Activated CD4-positive, alpha-beta T cell treated with anti-CD3 and anti-CD28 coated beads, Interleukin-2, amount 10 ng/mL, durations not matched to agents 7 days and 5 days (primary cell): ENCODE measurements at places on chromosomes 4 and X.

- no peak for DNase-seq
Measured at GRCh38 chr4:40990236-40990898, 224.0 kb downstream of the APBB2 start.

DNA sequence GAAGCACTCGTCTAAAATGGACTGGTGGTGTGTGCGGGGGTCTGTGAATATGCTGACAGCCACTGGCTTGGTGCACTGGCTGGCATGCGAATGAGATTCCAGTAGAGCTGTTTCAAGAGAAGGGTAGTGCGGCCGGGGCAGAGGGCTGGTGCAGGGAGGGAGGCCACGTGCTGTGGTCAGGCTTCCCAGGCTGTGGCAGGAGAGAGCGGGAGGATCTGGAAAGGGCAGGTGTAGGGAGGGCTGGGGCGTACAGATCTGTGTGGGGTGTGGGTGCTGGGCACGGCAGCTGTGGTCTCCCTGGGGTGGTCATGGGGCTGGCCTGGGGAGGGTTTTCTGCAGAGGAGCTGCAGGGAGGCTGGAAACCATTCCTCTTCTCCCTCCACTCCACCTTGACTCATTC, 30.2 kb downstream of the SORCS2 start:
- no peak for DNase-seq

GRCh38 chrX:20515841-20516461, 249.2 kb upstream of the RPS6KA3 start:
- peak; percentile 26 for DNase-seq

GRCh38 chrX:133333154-133333750, 82.0 kb downstream of the GPC4 start:
- no peak for DNase-seq

DNA sequence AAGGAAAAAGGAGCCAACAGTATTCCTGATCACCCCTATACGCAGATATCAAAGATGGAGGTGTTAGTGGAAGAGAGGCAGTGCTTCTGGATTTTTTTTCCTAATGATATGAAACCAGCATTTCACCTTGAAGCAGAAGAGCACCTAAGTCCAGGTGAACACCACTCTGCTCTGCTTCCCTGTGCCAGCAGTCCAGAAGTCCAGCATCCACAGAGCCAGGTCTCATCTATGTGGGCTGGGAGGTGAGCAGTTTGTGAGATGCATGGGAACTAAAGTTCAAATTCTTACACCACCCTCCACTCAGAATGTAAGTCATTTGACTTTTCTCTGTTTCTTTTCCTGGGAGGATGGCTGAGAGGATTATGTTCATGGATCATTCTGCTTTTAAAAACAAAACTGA, 202.6 kb downstream of the RELL1 start:
- no peak for DNase-seq

DNA sequence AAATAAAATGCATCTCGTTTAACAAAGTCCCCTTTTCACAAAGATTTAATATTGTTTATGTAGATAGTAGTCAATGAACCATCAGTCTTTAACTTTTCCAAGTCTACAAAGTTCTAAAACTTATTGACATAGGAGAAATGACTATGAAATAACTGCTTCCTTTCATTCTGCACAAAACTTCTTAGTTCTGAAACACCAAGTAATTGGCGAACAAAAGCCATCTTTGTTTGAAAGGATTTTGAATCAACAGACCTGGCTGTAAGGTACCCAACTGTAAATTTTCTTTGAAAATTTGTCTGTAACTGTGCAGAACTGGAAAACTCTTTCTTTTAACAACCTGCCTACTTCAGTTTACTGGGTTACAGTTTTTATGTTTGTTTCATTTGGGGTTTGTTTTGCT, 25.9 kb downstream of the LEF1 start:
- DNase-seq: no peak

DNA sequence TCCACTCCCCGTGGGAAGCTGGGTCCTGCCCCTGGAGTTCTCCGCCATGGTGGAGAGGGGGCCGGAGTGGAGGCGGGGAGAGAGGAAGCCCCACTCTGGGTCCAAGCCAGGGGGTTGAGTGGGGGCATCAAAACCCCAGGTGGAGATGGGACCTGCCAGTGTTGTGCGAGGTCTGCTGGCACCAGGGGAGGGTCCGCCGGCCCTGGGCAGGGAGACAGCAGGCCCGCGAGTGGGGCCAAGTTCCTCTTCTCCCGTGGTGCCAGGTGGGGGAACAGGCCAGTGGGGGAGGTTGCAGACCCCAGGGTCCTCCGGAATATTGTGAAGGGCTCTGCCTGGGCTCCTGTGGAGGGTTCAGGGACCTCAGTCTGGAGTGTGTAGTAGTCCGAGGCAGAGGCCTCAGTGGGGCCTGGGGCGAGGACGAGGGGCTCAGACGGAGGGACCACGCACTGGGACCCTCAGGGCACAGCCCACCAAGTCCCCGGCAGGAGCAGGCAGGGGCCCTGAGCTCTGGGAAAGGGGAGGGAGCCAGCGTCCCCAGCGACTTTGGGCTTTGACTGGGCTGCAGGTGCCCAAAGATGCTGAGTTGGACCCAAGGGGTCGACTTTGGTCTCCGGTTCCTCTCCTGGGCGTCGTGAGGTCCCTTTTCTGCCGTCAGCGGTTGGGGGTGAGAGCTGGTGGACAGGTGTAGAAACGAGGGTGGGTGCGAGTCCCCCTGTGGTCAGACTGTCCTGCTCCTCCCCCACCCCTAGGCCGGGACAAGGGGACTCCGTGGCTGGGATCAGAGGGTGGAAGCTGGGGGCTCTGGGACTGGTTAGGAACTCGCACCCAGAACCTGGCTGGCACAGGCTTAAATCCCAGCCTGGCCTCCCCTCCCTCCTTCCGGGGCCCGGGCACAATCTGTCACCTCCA, 43.8 kb upstream of the NKX1-1 start:
- DNase-seq: no peak

GRCh38 chr4:59979061-59979460, 1221.1 kb upstream of the ADGRL3 start:
- no peak for DNase-seq

DNA sequence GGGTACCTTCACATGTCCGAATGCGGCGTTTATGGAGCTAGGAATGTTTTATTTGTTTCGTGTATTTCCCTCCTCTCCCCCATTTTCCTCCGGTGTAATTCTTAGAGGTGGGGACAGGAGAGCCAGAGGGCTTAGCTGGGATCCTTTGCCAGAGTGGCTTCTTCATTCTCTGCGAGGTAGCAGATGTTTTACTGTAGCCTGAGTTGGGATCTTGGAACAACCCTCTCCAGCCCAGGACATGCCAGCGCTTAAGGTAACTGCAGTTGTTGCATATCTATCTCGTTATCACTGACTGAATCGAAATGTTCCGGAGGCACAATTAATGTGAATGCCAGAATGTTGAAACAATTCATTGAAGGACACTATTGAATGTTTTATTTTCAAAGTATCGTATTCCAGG, 59.0 kb upstream of the DYNLT3 start:
- DNase-seq: no peak

DNA sequence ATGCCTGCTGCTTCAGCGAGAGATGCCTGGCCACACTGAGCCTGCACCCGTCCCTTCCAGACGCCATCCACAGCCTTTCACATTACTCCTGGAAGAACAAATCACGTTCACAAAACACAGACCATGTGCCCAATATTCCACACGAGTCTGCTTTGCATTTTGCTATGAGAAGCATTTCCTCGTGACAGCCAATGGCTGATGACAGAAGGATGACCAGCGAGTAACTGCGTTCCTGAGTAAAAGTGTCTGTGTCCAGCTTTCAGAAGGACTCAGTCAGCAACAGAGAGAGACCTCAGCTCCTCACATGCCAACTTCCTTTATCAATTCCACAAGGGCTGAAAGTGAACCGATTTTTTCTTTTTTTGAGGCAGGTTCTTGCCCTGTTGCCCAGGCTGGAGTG, 19.5 kb downstream of the NAT8L start:
- no peak for DNase-seq

- no peak for DNase-seq
Measured at GRCh38 chr4:62455871-62456270, 1255.7 kb downstream of the ADGRL3 start.

DNA sequence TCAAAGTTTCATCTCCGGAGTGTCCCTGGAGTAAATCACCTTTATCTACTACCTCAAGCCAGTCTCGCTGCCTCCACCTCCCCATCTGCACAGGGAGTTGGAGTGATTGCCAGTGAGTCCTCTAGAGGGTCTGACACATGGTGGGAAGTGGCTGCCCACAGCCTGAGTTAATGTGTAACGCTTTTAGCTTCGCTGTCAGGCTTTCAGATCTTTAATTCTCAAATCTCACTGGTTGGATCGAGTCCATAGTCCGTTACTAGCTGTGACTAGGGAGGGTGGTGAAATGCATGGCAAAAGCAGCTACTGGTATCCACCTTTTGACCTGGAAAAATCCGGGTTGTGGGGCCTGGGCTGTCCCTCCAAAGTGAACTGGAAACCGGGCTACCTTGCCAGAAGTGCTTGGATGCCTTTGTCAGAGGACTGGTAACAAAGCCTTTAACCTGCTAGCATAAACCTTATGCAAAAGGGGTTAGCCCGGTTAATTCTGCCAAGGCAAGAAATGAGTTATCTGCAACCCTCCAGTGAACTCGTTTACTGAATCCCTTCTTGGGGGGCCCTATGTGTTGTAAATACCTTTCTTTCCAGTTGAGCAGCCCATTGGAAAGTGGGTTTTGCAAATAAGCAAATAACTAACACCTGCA, 5.1 kb upstream of the WDR1 start:
- DNase-seq: no peak

GRCh38 chr4:101921370-101921769, 130.8 kb downstream of the BANK1 start:
- no peak for DNase-seq

DNA sequence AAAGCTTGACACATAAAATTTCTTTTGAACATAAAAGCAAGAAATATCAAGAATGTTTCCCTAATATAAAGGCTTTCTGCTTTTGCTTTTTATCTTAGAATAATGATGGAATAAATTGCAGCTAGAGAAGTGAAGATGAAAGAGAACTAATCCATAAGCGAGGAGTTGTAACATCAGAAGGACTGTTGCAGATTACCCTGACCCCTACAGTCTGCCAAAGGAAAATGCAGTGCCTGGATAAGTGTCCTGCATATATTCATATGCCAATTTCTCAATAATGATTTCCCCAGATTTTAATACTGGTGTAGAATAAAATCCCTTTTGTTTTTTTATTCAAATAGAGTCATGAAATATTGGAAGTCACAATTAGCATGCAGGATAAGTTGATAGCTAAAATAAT, 115.9 kb downstream of the MAGEC2 start:
- DNase-seq: no peak

GRCh38 chr4:124631760-124632159, 80.8 kb downstream of the ANKRD50 start:
- DNase-seq: no peak

GRCh38 chr4:120319046-120319767, 252.6 kb upstream of the MAD2L1 start:
- DNase-seq: no peak
